ENCODE measurements at places on chromosomes 2 and 18. TPM values are rescaled to one million over a fixed set of nuclear protein-coding genes. Genes with fewer than 3 reads are reported as not detected.
A peak's percentile ranks its signal among the peaks of the same experiment; 100 is the strongest.

DNA sequence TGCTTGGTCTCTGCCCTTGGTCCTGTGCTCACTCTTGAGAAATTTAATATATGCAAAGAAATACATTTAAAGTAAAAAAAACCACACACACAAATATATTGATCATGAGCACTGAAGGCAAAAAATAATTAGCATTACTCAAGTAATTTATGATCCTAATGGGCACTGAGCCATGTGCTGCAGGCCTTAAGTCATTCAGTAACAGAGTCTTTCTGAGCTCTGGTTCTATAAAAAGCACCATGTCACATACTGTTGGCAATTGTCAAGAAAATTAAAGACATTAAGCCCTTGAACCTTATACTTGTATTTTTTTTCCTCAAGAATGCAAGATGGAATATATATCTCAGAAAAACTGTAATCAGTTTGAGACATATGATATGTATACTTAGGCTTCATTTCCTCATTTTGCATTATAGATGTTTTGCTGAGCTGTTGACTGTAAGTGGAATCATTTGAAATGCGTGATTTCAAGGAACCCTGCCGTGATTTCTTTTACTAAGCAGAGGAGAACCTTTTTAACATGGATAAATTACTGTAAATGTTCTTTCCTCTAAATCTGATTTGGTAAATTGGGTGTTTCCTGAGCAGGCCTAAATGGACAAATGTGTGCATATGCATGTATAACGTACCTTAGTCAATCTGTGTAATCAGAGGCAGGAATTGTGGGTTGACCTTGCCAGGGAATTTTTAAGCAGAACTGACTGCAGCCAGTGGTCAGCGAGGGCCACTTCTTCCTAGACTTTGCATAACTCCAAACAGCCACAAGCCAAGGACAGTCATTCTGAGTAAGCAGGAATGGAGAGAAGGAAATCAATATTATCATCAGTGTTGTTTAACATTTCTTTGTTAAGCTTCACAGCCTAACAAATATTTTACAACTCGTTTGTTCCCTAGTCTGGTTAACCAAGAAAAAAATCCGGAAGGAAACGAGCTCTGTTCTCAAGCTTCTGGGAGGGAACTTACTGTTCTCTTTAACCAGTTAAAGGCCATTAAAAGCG, 191.5 kb upstream of the ATP5MC3 start:
- no peak for DNase-seq
- H3K36me3 ChIP-seq: no peaks in the 10 kb centered on the region
- no peaks in the 10 kb centered on the region for H3K4me1 ChIP-seq

- H3K4me3 ChIP-seq: no peak overlapping the region
- H3K27me3 ChIP-seq: no peaks in the 10 kb centered on the region
- DNase-seq: no peak
- no peaks in the 10 kb centered on the region for H3K4me1 ChIP-seq
- no peak overlapping the region for H3K27ac ChIP-seq
These were observed 1363.6 kb upstream of the CDH2 start for GRCh38 chr18:29540548-29540947.

LYG2 gene
- total RNA-seq: not detected

GRCh38 chr18:23722646-23723045, 33.4 kb downstream of the LAMA3 start:
- no peaks in the 10 kb centered on the region for H3K27me3 ChIP-seq
- no peak for DNase-seq
- H3K4me1 ChIP-seq: no peaks in the 10 kb centered on the region
- H3K4me3 ChIP-seq: no peak overlapping the region

GRCh38 chr2:57373530-57373929, 673.1 kb upstream of the VRK2 start:
- H3K4me1 ChIP-seq: no peaks in the 10 kb centered on the region
- no peaks in the 10 kb centered on the region for H3K36me3 ChIP-seq
- no peaks in the 10 kb centered on the region for H3K27me3 ChIP-seq
- H3K4me3 ChIP-seq: no peak overlapping the region
- no peak overlapping the region for H3K27ac ChIP-seq

GRCh38 chr2:66579186-66580126, 144.5 kb downstream of the MEIS1 start:
- peak overlapping the region; percentile 74 for H3K27ac ChIP-seq
- H3K4me3 ChIP-seq: no peak overlapping the region
- H3K4me1 ChIP-seq: peaks cover 42% of the 10 kb centered on the region
- H3K27me3 ChIP-seq: peaks cover 63% of the 10 kb centered on the region

TXNDC2 gene
- total RNA-seq: 0.57 TPM

GRCh38 chr18:78873926-78874500, 105.6 kb upstream of the SALL3 start:
- no peaks in the 10 kb centered on the region for H3K36me3 ChIP-seq
- H3K27me3 ChIP-seq: peaks cover 29% of the 10 kb centered on the region
- H3K27ac ChIP-seq: no peak overlapping the region
- no peak for DNase-seq
- H3K4me1 ChIP-seq: no peaks in the 10 kb centered on the region

GRCh38 chr2:23545811-23546210, 160.8 kb downstream of the KLHL29 start:
- H3K4me1 ChIP-seq: peaks cover 13% of the 10 kb centered on the region
- H3K4me3 ChIP-seq: no peak overlapping the region
- no peaks in the 10 kb centered on the region for H3K27me3 ChIP-seq
- H3K36me3 ChIP-seq: no peaks in the 10 kb centered on the region
- H3K27ac ChIP-seq: no peak overlapping the region

- no peak overlapping the region for H3K4me3 ChIP-seq
- no peaks in the 10 kb centered on the region for H3K27me3 ChIP-seq
- H3K27ac ChIP-seq: no peak overlapping the region
- DNase-seq: no peak
These were observed 89.3 kb downstream of the VRK2 start for GRCh38 chr2:58135861-58136260.
